Activated CD8-positive, alpha-beta memory T cell treated with anti-CD3 and anti-CD28 coated beads for 48 hours (primary cell): ENCODE measurements at places on chromosomes 4 and X.

DNA sequence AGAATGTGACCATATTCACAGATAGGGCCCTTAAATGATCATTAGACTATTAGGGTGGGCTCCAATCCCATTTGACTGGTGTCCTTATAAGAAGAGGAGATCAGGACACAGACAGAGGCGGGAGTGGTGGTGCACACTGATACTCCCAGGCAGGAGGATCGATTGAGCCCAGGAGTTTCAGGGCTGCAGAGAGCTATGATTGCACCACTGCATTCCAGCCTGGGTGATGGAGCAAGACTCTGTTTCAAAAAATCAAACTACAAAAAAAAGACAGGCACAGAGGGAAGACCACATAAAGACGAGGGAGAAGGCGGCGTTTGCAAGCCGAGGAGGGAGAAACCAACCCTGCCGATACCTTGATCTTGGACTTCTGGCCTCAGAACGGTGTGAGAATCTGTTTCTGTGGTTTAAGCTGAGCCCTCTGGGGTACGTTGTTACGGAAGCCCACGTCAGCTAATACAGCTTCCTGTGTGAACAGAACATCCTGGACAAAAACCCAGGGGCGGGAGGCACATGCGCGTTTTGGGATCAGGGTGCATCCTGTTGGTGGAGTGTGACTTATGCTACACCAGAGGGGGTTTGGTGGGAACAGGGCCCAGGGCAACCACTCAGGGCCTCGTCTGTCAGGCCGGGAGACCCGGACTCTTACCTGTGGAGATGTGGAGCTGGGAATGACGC is 211.8 kb upstream of the PSAPL1 start:
- DNase-seq = no peak

- DNase-seq = no peak
These were observed 119.2 kb downstream of the IRF2 start for GRCh38 chr4:184355111-184355604.

DNA sequence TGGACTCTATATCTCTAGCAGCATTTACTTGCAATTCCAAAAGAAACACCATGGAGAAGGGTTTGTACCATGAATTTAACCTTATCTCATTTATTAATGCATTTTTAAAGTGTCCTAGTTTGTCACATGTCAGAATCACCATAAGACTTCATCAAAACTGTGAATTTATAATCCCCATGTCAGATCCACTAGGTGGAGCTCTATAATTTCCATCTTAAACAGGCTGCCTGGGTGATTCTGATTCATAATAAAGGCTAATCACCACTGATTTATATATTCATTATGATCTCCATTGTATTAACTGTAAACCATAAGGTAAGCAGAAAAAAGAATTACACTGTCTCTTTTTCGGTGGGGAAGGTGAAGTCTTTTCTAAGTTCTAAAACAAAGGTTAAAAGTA is 4.0 kb downstream of the TCEAL2 start:
- DNase-seq = no peak

DNA sequence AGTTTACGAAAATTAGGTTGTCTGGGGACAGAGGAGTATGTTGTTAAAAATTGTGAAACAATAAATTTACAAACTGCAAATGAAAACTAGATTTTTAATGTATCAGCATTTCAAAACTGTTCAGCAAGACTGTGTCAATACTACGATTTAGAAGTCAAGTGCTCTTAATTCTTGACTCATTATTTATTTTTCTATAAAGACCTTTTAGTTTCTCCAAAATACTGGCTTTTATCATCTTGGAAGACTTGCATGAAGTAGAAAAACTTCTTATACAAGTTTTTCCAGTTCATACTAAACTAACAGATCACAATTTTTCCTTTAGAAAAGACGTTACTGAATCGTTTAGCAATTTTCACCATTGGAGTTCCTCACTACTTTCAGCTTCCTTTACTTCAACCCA is 231.4 kb downstream of the PPP3CA start:
- no peak for DNase-seq

- DNase-seq = no peak
These were observed 10.2 kb downstream of the TLR3 start for GRCh38 chr4:186078981-186079638.

GRCh38 chrX:154649503-154650220 is 3.7 kb downstream of the CTAG2 start:
- no peak for DNase-seq

DNA sequence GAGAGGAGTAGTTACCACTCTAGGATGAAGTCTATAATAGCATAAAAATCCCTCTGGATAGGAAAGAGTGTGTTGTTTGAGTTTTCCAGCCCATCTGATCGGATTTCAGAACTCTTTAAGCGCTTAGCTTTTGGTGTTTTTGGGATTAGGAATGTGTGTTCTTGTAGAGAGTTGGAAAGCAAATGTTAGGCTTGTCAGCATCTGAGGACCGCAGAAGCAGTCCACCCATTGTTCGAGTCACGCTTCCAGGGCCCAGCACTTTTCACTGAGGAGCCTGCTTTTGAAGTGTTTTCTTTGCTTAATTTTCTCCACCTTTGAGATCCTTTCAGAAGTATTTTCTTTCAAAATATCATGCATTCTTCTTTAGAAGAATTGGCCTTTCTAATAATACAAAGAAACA is 306.2 kb downstream of the TENM3 start:
- no peak for DNase-seq

DNA sequence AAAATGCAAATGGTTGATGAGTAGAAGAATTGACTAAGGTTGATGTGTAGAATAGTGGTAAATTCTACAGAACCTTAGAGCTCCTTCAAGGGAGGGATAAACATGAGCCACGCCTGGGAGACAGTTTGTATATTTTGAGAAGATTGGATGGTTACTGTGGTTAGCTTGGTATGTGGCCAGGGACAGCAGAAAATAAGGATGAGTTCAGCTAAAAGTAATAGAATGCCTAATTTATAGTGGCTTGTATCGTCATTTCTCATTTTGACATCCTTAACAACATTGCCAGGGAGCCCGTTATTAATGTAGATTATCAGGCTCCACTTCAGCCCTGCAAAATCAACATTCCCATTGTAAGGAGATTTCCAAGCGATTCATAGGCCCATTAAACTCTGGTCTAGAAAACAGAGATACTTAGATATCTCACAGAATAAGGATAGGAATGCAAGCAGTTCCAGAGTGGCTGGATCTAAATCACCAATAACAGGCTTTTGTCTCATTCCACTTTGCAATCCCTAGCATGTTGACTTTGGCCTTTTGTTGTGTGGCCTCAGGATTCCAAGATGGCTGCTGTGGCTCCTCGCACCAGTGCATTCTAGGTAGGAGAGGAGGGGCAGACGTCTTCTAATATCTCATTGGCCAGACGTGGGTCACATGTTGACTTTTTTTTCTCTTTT is 6.4 kb upstream of the PTTG2 start:
- no peak for DNase-seq

DNA sequence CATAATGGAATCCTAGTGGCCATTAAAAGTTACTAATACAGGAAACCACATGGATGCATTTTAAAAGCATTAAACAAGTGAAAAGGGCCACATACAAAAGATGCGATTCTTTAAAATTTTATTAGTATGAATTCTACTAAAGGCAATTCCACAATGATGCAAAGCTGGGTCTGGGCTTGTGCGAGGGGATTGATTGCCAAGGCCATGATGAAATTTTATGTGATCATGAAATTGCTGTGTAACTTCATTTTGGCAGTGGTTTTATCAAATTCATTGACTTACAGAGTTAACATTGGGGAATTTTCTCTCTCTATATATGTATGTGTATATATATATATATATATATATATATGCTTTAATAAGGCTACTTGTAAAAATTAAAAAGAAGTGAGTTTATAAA is 1142.5 kb upstream of the IGFBP7 start:
- DNase-seq = no peak

GRCh38 chrX:67500617-67501016 is 43.2 kb upstream of the AR start:
- DNase-seq = no peak

- DNase-seq = no peak
These were observed 147.2 kb upstream of the BCOR start for GRCh38 chrX:40244980-40245379.

- no peak for DNase-seq
These were observed 149.9 kb downstream of the AMMECR1 start for GRCh38 chrX:110167952-110168451.

- no peak for DNase-seq
These were observed 57.0 kb downstream of the NOP14 start for GRCh38 chr4:2906218-2906617.

DNA sequence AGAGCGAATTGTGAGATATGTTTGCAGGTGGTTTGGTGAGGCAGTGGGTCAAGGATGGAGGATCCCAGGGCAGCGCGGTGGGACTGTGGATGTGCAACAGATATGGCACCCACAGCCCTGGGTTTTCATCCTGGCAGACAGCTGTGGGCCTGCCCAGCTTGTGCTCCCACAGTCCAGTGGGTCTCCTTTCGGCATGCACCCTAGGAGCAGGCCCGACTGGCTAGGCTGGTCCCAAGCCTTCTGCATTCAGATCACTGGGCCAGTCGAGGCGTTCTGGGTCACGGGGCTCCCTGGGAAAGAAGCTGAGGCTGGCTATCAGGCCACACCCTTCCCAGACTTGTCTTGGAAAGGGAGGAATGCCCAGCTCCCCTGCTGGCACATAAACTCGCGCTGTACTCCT is 2289.6 kb downstream of the ARAP2 start:
- DNase-seq = no peak

DNA sequence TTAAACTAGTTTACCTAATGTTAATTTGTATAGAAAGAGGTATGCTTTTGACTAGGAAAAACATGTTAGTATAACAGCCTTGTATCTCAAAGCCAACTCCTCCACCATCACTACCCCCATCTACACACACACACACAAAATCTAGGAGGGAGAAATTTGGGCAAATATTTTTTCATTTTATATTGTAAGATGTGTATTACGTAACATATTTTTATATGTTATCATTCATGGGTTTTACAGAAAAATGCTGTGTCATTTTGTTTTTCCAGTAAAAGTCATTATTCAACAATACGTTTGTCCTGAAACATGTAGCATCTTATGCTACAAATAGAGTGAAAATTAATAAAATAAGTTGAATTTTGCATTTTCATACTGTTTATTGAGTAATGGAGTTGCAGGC is 3.0 kb downstream of the SULT1B1 start:
- no peak for DNase-seq

DNA sequence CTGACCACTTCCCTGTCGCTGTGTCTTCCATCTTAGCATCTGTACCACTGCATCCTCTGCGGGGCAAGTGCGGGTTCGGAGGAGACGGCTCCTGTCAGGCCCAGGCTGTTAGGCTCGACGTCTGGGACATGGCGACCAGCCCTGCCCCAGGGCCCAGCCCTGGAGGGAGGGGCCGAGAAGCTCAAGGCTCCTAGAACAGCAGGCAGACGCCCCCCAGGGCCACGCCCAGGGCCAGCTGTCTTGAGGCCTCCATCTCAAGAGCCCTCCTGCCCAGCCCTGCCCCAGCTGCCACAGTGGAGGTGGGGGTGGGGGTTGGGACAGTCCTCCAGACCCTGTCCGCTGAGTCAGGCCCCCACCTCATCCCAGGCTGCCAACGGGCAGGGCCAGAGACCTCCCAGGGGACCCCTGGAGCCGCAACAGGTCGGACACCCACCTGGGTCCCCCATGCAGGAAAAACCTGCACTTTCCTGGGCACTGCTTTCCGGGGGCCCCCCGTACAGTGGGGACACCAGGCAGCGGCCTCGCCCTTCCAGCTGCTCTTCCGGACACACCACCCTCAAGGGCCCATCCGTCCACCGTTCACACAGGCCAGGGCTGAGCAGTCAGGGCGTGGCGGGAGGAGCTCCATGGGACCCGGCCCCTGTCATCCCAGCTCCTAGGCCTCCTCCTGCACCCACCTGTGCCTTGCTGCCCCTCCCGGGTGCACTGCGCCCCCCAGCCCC is 83.1 kb downstream of the FAM53A start:
- no peak for DNase-seq

DNA sequence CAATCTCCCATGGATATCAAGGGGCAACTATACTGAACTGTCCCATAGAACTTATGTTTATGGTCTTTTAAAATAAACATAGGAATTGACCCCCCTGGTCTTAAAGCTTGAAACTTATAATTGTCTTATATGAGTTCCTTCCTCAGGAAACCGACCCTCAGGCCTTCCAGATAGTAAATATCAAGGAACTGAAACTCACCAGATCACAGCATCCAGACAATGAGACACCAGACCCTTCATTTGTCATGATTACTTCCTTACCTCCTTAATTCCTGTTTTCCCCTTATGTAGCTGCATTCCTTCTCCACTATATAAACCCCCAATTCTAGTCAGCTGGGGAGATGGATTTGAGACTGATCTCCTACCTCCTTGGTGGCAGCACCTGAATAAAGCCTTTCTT is 94.8 kb upstream of the GRPR start:
- DNase-seq = no peak

- no peak for DNase-seq
These were observed 104.1 kb downstream of the RASL11B start for GRCh38 chr4:52966172-52966571.

DNA sequence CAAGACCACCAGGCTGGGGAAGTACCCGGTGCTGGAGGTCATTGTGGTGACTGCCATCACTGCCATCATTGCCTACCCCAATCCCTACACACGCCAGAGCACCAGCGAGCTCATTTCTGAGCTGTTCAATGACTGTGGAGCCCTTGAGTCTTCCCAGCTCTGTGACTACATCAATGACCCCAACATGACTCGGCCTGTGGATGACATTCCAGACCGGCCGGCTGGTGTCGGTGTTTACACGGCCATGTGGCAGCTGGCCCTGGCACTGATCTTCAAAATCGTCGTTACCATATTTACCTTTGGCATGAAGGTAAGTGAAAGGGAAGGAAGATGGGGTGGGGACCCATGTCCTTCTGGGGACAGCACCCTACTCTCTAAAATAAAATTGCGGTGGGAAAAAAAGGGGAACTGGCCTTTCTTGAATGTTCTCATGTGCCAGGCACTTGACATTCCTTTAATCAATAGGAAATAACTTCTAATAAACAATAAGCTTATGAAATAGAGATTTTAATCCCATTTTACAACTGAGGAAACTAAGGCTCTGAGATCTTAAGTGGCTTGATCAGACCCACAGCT is 51.6 kb downstream of the CLCN4 start:
- no peak for DNase-seq

GRCh38 chr4:26758899-26759298 is 101.7 kb upstream of the STIM2 start:
- DNase-seq = no peak

- DNase-seq = no peak
These were observed 682.4 kb upstream of the PABPC4L start for GRCh38 chr4:134883831-134884449.

GRCh38 chr4:74197080-74197479 is 39.2 kb downstream of the MTHFD2L start:
- no peak for DNase-seq

GRCh38 chr4:28082686-28083390 is 1222.2 kb downstream of the STIM2 start:
- DNase-seq = no peak

DNA sequence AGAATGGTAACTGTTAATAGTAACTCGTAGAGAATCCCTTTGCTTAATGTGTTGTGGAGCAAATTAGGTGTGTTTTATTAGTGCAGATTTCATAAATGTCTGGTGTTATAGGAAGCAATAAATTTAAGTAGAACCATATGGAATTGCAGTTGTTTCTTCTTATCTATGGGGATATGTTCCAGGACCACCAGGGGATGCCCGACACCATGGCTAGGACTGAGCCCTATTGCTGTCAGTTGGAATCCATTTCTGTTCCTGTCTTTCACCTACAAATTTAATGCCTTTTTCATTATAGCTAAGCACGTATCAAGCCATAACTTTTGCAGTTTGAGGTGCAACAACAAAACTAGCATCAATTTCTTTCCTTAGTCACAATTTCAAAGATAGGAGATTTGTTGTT is 72.5 kb downstream of the DDIT4L start:
- no peak for DNase-seq
